Activated CD8-positive, alpha-beta memory T cell treated with anti-CD3 and anti-CD28 coated beads for 4 hours (primary cell): ENCODE measurements at places on chromosomes 1 and 21.

- DNase-seq = no peak
Observed at GRCh38 chr1:114092186-114093062, 61.2 kb downstream of the SYT6 start.

DNA sequence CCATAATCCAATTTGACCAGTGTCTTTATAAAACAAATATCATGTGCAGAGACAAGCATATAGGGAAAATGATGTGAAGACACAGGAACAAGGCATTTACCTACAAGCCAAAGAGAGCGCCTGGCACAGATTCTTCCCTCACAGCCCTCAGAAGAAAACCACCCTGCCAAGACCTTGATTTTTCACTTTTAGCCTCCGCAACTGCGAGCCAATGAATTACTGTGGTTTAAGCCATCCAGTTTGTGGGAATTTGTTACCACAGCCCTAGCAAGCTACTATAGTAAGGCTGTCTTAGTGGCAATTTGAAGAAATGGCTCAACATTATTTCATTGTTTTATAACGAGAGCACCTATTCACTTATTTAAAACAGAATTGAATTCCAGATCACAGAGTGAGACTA lies 85.7 kb upstream of the CCDC190 start:
- no peak for DNase-seq

DNA sequence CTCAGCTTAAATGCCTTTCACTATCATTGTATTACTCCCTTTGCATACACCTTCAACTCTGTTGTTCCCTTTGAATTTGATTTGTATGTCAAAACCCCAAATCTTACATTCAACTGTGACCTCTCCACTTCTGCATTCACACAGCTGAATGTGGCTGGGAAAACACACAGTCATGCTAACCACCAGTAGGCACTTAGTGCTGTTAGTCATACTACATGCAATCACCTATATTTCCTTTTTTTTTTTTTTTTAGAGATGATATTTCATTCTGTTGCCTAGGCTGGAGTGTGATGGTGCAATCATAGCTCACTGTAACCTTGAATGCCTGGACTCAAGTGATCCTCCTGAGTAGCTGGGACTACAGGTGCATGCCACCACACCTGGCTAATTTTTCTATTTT lies 16.2 kb downstream of the BTBD8 start:
- DNase-seq = no peak

GRCh38 chr1:185267301-185267700 lies 49.7 kb downstream of the IVNS1ABP start:
- DNase-seq = no peak

DNA sequence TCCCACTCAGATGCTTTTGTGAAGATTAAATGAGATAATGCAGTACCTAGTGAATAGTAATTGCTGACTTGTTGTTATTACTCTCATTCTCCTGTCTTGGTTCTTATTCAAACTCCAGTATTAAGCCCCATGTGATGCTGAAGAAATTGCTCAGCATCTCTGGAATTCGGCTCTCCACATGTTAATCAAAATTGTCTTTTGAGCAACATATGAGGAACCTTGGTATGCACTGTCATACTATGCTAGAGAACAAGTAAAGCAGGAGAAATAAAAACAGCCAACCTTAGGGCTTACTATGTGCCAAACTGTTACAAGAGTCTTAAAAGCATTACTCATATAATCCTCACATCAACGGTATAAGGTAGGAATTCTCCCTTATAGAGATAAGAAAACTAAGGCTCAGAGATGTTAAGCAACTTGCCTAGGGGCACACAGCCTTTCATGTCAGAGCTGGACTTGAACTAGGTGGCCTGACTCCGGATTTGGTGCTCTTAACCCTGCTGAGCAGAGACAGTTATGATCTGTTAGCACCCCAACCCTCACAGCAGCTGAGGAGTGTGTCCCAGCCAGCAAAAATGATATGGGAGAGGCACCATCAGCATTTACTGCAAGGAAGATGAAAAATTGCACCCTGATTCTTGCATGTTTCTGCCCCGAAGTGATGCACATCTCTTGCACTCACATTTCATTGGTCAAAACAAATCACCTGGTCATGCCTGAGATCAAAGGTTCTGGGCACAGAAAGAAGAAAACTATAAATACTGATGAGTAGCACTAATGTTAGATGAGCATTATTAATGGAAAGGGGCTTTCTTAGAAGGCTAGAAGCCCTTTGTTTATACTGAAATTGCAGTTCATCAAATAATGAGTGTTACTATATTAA lies 102.3 kb downstream of the OMA1 start:
- no peak for DNase-seq

DNA sequence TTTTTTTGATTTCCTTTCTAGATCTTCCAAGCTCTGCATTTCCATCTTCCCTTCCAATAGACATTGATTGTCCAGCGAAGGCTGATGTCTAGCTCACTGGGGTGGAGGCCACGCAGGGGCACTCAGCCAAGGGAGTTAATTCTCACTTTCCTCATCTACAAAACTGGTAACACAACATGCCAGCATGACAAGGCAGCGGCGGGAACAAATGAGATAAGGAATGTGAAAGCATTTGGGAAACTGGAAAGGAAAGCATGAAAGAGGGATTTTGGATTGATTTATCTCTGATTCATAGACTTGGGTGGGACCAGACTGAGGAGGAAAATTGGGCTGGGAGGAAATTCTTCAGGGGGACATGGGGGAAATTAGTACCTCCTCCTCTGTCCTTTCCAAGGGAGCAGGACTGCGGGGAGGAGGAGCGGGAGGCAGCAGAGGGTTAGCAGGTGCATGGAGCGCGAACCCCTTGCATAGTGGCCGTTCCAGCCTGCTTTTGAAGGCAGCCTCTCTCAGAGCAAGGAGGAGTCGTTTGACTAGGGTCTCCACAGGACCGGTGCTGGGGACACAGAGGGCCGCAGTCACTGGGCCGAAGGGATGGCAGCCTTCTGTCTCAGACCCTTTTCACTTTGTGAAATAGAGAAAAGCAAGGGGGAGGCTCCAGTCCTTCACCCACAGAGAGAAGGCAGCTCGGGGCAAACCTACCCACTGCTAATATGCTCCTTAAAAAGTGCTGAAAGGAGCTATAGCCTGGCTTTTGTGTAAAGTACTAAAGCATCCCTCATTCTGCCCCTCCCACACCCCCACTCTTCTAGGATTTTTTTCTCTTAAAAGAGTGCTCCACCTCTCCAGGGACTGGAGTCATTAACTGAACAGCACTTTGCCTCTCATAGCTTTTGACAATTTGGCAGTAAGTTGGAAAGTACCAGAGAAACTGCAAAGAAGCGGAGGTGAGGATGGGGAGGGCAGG lies 89.2 kb downstream of the PLXNA2 start:
- DNase-seq = no peak

DNA sequence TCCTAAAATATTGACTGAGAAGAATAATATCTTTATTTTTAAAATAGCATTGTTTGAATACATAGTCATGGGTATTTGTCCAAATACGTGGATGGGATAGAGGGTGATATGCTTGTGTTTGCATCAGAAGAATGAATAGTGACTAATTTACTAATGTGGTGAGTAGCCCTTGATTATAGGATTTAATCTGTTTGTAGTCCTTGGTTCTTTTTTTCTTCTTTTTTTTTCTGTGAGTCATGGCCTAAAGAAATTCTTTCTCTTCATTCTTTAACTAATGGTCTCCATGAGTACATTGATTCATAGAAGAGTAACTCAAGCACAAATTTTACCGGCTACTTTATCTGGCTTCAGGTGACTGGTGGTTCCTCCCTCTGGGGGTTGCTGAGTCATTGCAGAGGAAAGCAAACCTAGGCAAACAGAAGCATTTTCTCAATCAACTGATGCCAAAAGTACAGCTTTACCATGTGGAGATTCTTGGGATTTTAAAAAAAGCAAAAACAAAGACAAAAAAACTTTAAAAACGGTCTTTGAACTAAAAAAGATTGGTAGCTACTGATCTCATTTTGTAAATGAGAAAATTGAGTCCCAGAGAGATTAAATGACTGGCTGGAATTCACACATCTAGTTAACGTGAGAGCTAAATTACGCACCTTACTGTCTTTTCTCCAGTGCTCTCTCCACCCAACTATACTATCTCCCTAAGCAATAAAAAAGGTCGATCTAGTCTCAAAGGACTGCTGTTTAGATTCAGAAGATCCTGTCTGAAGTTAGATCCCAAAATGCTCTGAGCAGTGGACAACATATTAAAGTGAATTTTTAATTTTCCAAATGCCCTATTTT lies 40.5 kb downstream of the AK5 start:
- no peak for DNase-seq

DNA sequence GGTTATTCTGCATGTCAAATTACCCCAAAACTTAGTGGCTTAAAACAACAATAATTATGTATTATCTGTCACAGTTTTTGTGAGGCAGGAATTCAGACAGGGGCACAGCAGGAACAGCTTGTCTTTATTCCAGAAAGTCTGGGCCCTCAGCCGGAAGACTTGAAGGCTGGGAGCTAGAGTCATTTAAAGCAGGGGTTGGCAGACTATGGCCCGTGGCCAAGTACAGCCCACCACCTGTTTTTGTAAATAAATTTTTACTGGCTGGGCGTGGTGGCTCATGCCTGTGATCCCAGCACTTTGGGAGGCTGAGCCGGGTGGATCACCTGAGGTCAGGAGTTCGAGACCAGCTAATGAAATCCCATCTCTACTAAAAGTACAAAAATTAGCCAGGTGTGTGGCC lies 39.6 kb upstream of the KDM4A start:
- DNase-seq = no peak

GRCh38 chr1:53037159-53037558 lies 24.9 kb upstream of the PODN start:
- DNase-seq = no peak

DNA sequence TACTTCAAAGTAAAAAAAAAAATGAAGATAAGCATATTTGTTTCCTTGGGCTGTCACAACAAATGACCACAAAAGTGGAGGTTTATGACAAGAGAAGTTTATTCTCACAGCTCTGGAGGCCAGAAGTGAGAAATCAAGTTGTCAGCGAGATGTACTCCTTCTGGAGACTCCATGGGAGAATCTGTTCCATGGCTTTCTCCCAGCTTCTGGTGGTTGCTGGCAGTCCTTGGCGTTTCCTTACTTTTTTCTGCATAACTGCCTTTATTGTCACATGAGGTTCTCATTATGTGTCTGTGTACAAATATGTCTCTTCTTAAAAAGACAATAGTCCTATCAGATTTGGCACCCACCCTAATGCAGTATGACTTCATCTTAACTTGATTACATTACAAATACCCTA lies 398.3 kb downstream of the KCNT2 start:
- no peak for DNase-seq

DNA sequence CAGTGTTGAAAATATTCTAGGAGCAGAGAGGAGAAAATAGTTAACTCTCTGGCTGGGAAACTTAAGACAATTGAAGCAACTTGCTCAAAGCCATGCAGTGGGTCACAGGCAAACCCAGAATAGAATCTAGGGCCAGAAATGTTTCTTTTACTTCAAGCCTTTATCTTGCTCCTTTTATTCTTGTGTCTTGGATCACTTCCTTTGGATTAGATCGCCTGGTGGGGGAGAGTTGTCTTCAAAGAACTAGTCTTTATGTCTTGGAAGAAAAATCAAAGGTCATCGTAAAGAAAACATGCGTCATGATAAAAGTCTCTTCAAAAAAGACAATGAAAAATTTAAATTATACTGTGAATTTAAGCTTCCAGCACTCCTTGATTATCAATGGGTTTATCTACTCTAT lies 493.6 kb upstream of the USP24 start:
- no peak for DNase-seq

- no peak for DNase-seq
Observed at GRCh38 chr21:46616050-46616449, 11.2 kb upstream of the S100B start.

GRCh38 chr1:97013136-97013535 lies 291.6 kb downstream of the PTBP2 start:
- DNase-seq = no peak
